ENCODE measurements at places on chromosomes 13 and 19.

DNA sequence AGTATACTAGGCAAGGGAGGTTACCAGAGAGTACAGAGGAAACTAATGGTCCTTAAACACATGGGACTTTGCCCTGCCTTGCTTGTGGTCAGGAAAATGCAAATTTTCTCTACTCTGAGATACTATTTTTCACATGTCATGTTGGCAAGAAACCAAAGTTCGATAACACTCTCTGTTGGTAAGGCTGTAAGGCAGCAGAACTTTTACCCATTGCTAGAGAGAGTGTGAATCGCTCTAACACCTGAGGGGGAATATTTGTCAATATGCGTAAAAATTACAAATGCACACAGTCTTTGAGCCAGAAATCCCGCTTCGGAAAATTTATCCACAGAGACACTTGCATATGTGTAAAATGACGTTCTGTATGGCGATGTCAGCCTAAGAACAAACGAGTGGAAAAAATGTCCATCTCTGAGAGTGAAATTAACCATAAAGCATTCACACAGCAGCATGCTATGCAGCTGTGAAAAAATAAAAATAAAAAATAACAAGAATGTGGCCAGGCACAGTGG is 9.5 kb upstream of the RFX1 start:
- DNase-seq, result no peak

GRCh38 chr13:47555235-47555634 is 445.8 kb downstream of the SUCLA2 start:
- no peak for DNase-seq

GRCh38 chr19:6230991-6231448 is 48.8 kb downstream of the MLLT1 start:
- no peak for DNase-seq

GRCh38 chr13:21698817-21699679 is 28.2 kb downstream of the FGF9 start:
- DNase-seq, result no peak

DNA sequence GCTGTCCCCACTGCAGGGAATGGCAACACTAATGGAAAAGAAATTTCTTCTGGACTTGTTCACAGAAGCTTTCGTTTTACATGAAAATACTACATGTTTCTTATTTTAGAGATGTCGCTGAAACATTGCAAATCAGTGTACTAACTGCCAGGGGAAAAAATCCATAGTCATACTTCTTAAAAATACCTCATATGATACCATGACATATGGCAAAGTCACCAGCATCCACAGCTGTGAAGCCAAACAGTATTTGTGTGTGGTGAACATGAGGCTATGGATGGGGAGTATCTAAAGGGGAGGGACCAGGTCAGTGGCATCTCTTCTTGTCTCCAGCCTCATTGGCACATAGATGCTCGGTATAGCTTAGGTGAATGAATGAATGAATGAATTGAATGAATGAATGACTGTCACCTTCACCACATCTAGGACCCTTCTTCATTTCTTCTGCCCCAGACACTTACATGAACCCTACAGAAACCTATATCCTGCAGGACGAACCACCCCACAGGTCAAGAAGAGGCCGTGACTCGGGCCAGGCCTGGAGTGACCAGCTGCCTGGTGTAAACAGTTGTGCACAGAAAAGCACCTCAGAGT is 14.6 kb upstream of the CD33 start:
- DNase-seq, result no peak

Data from LNCaP clone FGC (cell line).